ENCODE measurements at places on chromosomes 5 and 9. TPM values are rescaled to one million over a fixed set of nuclear protein-coding genes. Genes with fewer than 3 reads are reported as not detected.

DNA sequence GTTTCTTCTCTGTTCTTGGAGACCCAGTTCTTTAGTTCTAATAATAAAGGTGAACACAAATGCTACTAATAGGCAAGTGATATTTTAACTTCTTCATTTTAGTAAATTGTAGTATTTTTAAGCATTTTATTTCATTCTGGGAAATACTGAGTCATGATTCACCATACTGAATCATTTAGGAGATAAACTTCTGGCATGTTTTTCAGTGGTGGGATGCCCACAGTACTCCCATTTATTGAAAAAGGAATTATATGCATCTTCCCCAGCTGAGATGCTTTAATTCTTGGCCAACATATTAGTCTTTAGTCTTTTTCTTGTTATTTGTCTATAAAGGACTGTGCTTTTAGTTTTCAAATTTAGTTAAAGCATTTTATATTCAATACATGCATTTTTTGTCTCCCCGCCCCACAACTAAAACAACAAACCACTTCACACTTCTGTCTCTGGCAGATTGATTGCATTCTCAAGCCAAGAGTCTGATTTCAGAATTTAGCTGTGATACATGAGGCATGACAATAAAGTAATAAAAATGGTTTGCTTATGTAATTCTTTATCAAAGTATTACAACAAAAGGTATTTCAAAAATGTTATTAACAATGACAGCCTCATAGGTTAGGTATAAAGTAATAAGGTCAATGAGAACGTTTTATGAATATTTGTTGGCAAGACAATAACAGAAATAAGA, 125.2 kb upstream of the CDH18 start:
- DNase-seq: no peak

DNA sequence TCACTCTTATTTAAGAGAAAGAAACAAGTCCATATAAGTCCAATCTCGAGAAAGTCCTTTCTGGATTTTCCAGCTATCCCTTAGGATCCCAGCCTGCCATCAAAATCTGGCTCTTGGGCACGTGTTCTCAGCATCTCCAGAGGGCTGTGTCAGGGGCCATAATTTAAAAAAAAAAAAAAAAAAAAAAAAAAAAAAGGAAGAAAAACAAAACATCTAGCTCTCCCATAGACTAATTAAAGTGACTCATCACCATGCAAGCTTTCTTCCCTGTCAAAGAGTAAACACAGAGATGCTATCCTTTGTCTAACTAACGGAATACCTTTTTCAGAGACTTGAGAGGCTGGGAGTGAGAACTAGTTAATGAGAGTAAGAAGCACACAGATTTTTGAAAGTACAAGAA, 44.9 kb upstream of the MYO10 start:
- DNase-seq: peak; percentile 65

DNA sequence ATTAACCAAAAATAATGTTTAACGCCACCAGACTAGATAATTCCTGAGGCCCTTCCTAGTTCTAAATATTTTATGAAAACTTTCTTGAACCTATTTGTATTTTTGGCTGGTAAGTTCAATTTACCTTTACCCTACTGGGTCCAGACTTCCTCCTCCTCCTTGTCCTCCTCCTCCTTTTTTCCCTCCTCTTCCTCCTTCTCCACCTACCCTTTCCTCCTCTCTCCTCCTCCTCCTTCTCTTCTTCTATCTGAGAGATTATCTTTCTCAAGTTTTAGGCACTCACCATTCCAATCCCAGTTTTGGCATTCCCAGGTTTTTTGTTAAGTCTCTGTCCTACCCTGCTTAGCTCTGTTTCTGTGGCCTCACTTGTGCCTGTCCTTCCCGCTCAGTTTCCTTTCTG, 24.7 kb upstream of the RAPGEF1 start:
- DNase-seq: no peak

The NIM1K gene
- 0.18 TPM for total RNA-seq

Measured in SJSA1 (cell line).